Central memory CD4-positive, alpha-beta T cell (primary cell): ENCODE measurements at places on chromosomes 3 and 15.

- DNase-seq, result no peak
These were observed 4.1 kb upstream of the CHRNA3 start for GRCh38 chr15:78624651-78625590.

- peak; percentile 98 for DNase-seq
These were observed 474 bp upstream of the PDE8A start for GRCh38 chr15:84981054-84981710.

DNA sequence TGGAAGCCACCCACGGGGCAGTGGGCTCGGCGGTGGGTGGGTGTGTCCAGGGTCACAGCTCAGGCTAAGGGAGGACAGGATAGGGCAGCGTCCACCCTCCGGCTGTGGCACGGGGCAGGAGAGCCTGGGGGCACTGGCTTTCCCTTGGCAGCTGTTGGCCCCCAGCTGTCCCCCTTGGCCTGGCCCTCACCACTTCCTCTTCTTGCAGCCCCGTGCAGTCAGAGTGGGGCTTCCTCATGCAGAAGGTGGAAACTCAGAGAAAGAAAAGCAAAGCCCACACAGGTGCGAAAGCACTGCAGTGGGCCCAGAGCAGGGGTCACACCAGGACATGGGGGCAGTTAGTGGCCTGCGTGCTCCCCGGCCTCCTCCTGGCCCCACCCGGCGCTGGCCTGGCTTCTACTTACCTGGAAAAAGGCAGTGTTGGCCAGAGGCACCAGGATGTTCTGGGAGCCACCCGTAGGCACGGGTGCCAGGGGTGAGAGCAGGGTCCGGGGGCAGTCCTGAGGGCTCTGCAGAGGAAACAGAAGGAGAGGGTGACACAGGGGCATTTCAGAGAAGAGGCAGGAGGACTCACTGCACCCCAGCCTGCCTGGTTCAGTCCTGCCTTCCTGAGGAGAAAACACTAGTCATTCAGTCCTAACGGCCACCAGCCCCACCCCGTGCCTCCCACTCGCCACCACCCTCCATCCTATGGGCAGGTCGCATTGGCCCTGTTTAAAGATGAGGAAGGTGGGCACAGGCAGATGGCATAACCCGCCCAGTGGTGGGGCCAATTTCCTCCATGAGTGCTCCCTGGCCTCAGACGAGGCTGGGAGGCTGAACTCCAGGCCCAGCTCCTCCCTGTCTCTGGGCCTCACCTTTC is 28.3 kb downstream of the PLXND1 start:
- no peak for DNase-seq

GRCh38 chr3:112546216-112546759 is 15.5 kb downstream of the ATG3 start:
- DNase-seq, result no peak

DNA sequence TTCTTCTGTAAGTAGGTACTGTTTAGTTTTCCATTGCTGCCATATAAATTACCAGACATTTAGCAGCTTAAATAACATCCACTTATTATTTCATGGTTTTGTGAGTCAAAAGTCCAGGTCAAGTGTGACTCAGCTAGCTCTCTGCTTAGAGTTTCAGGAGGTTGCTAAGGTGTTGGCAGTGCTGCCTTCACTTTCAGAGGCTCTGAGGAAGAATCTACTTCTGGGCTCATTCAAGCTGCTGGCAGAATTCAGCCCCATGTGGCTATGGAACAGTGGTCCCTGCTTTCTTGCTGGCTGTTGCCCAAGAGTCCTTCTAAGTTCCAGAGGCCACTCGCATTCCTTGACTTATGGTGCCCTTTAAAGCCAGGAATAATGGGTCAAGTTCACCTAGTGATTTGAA is 4.5 kb downstream of the CFAP44 start:
- no peak for DNase-seq

- DNase-seq, result no peak
These were observed 322.3 kb downstream of the ARRDC4 start for GRCh38 chr15:98282656-98283332.

- DNase-seq, result no peak
These were observed 160.0 kb upstream of the WNT5A start for GRCh38 chr3:55647063-55647462.

GRCh38 chr3:50539356-50540286 is 27.9 kb downstream of the C3orf18 start:
- no peak for DNase-seq

- DNase-seq, result no peak
These were observed 25.4 kb downstream of the KIF7 start for GRCh38 chr15:89629829-89630228.

DNA sequence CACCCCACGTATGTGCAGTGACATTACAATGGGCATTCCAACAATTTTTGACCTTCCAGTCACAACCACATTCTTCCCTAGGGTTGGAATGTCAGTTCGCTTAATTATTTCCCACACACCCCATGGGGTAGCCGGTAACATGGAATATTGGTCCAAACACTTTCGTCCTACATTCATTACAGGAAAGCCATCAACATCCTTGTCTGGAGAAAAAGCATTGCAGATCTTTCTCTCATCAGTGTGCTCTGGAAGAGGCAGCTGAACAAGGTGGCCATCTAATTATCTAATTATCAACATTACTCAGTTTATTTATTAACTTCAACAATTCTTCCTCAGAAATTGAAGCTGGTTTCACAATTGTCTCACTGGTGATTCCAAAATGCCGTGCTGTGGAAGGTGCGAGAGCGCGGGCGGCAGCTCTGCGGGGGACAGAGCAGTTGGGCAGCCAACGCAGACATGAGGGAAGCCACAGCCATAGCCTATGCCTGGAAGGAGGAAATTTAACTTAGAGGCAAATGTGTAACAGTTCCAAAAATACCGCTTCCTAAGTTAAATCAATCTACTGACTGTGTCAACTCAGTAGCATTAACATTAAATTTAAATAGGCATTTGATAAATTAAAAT is 1158.9 kb upstream of the EPHA6 start:
- DNase-seq, result no peak

DNA sequence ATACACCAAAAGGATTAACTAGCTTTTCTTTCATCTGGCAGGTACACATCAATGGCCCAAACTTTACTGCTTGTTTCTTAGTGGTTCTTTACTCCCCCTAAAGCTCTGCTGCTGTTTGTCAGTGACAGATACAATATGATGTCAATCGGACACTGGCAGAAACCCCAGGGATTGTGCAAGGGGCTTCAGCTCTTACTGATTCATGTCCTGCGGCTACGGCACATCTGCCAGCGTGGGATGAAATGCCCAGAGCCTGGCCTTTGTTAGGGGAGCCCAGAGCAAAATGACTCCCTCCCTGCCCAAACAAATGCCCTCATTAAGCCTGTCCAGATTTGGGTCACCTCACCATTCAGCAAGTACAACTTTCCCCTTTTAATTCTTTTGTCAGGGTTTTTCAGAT is 28.3 kb downstream of the SRP14 start:
- DNase-seq, result no peak

- peak; percentile 50 for DNase-seq
These were observed 17.5 kb downstream of the HDC start for GRCh38 chr15:50247819-50248655.

GRCh38 chr3:16090024-16090423 is 84.5 kb upstream of the GALNT15 start:
- no peak for DNase-seq

- DNase-seq, result no peak
These were observed 255.4 kb downstream of the ARPP21 start for GRCh38 chr3:35894735-35895134.

DNA sequence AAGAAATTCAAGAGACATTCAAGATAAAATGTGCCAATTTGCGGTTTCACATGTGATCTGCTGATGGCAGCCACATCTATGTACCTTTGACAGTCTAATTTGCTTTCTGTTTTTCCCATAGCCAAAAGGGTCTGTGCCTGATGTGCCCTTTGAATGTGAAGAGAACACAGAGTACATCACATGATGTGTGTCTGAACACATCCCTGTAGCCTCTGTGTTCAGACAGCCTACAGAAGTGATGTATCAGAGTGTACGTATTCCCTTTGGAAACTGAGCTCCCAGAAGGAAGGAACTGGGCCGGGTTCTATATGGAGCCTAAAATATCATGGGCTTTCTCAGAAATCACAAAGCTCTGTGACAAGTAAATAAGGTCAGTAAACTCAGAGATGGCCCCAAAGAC is 52.4 kb downstream of the BOC start:
- DNase-seq, result no peak

DNA sequence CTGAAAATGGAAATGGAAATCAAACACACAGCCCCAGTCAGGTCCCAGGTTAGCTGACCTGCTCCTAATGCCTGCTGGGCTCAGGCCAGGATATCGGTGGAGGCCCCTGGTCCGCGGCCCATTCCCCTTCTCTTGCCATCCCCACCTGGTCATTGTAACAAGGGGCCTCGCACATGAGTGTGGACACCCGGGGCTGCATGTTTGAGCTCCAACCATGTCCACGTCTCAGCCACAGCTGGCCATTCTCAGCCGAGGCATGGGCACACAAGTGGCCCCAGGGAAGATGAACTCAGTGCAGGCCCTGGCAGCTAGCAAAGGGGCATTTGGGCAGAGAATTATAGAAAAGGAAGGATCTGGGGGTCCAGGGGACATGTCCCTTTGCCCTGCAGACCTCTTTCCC is 41.7 kb downstream of the FAM174B start:
- no peak for DNase-seq

GRCh38 chr15:50186090-50186489 is 4.1 kb downstream of the SLC27A2 start:
- no peak for DNase-seq

GRCh38 chr3:170670504-170670903 is 84.6 kb upstream of the SLC7A14 start:
- DNase-seq, result no peak

- no peak for DNase-seq
These were observed 63.1 kb downstream of the ITGA11 start for GRCh38 chr15:68368731-68369435.

DNA sequence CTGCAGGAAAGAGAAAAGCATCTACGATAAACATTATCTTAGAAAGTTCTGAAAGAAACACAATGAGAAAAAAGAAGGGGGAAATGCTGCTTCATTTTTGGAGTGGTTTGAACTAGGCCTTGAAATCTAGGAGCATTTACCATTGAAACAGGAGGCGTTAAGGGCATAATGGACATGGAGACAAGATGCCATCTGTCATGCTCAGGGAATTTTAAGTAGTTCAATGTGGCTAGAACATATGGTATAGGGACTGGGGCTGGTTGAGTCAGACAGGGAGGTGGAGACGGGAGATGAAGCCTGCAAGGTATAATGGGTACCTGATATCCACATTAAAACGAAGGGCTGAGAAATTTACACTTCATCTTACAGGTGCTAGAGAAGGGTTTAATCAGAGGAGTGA is 10.4 kb upstream of the PLAAT1 start:
- no peak for DNase-seq

DNA sequence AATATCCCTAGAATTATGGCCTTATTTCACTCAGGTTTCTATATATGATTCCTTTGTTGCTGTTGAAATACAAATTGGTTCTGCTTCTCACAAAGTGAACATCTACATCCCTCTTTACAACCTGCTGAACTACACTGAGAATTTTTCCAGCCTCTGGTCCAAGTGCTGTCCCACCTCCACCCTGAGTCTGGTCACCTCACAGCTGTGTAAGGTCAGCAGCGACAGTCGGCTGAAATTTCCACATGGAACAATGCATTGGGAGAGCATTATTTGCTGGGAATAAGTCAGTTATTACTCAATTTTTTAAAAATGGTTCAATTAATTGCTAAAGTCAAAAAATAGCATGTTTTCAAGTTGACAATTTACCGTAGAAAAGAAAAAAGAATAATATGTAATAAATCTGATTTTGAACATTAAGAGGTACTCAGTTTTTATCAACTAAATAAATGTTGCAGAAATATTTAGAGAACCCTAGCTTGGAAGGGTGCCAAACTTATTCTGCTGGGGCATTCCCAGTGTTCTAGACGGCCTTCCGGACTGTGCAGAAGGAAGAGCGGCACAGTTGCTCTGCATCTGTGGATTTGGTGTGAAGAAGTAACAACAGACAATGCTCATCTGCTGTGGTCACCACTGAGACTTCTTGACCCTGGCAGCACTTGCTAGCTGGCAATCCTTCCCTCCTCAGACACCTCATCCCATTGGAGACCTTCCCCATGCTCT is 1.8 kb downstream of the HCLS1 start:
- no peak for DNase-seq

GRCh38 chr3:60636846-60637245 is 614.4 kb downstream of the FHIT start:
- DNase-seq, result no peak

DNA sequence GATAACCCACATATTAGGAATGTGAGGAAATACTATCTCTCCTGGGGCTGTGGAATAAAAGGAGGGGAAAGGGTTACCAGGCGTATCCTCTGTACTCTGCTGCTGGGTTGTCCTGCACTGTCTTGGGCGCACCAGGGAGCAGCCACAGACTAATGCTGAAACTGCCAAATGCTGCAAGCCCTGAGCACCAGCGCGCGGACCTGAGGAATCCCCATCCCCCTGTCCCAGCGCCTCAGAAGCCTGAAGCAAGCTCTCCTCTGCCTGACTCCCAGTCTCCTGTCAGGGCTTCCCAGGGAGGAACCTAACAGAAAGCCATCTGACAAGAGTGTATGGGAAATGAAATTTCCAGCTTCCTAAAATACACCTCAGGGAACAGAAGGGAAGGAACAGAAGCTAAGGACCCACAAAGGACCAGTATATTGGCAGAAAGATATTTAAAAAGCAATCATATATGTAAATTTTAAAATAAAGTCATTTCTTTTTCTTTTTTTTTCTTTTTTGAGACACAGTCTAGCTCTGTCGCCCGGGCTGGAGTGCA is 158.3 kb upstream of the C2CD4B start:
- no peak for DNase-seq

DNA sequence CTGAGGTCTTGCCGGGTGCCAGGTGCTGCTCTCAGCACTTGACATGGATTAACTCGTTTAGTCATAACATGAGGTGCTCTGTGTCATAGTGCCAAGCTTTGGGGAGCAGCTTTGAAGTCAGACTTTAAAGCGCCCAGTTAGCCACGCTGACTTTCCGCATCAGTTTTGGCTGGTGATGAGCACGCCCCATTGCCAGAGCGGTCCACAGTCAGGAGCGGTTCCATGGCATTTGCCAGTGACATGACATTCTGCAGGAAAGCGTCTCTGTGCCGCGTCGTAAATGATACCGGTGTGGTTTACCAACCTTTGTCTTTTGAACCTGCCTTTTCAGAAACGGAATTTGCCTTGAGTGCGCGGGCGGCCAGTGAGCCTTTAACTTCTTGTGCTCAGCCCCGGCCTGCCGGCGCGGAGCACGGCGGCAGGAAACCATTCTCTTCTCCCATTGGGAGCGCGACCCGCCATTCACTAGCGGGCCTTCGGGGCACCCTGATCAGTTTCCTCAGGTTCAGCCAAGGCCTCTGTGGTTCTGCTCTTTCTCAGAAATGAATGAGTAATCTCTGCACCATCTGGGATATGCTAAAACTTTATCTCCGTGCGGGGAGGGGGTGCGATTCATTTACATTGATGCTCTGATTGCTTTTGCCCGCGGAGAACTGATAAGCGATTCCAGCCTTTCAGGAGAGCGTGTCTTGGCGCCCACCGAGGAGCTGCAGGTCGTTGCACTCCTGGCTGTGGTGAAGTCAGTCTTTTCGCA is 1.7 kb upstream of the SLC2A2 start:
- DNase-seq, result peak; percentile 23

GRCh38 chr3:155417119-155417517 is 123.6 kb upstream of the STRIT1 start:
- DNase-seq, result no peak
